ENCODE measurements at places on chromosomes 6 and 20. TPM values are rescaled to one million over a fixed set of nuclear protein-coding genes. Genes with fewer than 3 reads are reported as not detected.

Gene TGM3
- not detected for polyA plus RNA-seq

Gene PSORS1C2
- not detected for polyA plus RNA-seq

Gene CD93
- polyA plus RNA-seq, result 180 TPM

Gene RWDD2A
- 2.9 TPM for polyA plus RNA-seq

Gene XKR7
- not detected for polyA plus RNA-seq

Gene RAB5IF
- 162 TPM for polyA plus RNA-seq

Gene PRRT1
- polyA plus RNA-seq, result 0.55 TPM

Gene ITPR3
- 31.9 TPM for polyA plus RNA-seq

Gene MOCS1
- 7.3 TPM for polyA plus RNA-seq

Gene TAP2
- 14.1 TPM for polyA plus RNA-seq

- DNase-seq, result no peak
Observed at GRCh38 chr20:38861071-38861401, 55.5 kb downstream of the PPP1R16B start.

GRCh38 chr6:12987783-12988182 lies 271.2 kb downstream of the PHACTR1 start:
- DNase-seq, result no peak

DNA sequence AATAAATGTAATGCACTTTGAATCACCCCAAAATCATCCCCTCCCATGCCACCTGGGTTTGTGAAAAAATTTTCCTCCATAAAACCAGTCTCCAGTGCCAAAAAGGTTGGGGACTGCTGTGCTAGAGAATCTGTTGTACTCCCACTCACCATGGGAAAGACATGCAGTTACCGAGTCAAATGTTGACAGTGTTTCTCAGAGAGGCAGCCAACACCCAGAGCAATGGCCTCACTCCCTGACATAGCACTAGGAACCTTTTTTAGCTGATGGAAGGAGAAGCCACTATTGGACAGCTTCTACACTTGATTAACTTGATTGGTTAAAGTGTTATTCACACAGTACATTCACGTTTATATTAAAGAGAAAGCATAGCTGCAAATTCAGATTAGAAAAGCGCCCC lies 59.8 kb upstream of the MANEA start:
- DNase-seq, result no peak

DNA sequence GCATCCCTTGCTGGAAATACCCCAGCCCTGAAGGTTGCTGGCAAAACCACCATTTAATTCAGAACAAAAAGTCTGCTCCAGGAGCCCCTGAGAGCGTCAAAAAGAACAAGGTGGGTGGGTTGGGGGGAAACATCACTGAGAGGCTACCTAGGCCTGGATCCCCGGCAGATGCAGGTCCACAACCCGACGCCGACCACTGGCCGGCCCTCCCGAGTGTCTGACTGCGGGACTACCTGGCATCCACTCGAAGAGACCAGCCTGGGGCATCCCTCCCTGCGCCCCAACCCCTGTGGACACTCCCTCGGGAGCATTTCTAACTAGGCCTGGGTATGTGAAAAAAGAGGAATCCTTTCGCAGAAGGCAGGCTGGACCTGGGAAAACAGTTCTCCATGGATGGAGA lies 47.2 kb downstream of the FAM209B start:
- no peak for DNase-seq

DNA sequence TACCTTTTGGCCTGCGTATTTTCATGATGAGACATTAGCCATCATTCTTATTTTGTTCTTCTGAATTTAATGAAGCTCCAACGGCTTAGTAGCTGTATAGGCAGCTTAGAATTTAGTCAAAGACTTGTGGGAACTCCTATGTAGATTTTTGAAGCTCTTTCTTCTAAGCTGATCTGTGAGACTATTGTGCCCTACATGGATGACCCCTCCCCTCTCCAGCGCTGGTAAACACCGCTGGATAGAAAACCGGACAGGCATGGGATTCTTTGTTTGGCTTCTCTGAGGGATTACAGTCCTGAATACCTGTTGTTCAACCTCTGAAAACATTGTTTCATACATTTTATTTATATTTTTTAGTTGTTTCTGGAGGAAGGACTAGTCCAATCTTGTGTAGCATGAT lies 1353.4 kb downstream of the GRIK2 start:
- no peak for DNase-seq

GRCh38 chr6:80463197-80463596 lies 356.7 kb downstream of the BCKDHB start:
- no peak for DNase-seq

- DNase-seq, result peak; percentile 26
Observed at GRCh38 chr6:88815491-88815890, 147.9 kb downstream of the RNGTT start.

DNA sequence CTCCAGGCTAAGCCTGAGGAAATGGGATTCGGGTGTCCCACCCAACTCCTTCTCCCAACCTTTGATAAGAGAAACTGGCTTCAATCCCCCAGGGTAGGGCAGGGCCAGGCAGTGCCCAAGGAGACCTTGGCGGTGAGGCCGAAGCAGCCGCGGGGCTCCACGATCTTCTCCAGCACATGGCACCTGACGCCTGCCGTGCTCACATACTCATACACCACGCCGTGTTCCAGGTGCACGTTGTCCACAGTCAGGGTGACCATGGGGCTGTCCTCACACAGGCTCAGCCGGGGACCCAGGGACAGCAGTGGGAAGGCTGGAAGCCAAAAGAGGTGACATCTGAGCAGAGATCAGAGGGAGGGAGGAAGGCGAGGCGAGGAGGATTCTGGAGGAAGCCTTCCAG lies 176.5 kb downstream of the PREX1 start:
- no peak for DNase-seq

GRCh38 chr6:168063431-168063830 lies 15.6 kb downstream of the FRMD1 start:
- DNase-seq, result no peak

DNA sequence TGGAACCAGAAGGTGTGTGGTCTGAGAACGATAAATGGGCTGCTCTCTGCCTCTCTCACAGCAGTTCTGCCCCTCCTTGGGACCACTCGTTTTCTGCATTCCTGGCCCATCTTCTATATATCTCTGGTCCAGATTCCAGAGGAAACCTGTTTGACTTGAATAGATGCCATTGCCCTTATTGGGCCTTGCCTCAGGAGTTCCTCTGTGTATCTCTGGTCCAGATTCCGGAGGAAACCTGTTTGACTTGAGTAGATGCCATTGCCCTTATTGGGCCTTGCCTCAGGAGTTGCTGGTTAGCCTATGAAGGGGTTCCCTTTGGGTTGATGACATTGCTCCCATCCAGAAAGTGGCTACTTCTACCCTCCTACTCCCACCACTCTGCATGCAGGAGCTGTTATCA lies 189.4 kb downstream of the SLC16A10 start:
- no peak for DNase-seq

- DNase-seq, result no peak
Observed at GRCh38 chr6:4470698-4471210, 305.4 kb upstream of the CDYL start.

- DNase-seq, result no peak
Observed at GRCh38 chr6:169427856-169428255, 174.2 kb upstream of the THBS2 start.

GRCh38 chr20:45390931-45391330 lies 12.8 kb upstream of the TP53TG5 start:
- no peak for DNase-seq

DNA sequence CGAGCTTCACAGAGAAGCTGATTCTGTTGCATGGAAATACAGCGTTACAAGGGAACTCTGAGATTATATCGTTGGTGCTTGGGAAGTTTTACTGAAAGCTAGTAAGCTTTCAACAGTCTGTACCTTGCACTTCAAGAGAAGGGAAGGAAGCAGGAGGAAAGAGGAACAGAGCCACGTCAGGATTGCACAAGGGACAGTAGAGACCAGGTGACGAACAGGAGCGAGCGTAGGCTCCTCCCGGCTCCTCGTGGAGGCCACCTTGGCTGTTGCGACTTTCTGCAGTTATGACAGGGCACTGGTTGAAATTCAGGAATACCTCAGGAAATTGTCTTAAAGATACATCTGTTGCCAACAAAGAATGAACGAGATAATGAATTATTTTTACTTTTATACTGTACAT lies 18.8 kb downstream of the RTF2 start:
- no peak for DNase-seq

DNA sequence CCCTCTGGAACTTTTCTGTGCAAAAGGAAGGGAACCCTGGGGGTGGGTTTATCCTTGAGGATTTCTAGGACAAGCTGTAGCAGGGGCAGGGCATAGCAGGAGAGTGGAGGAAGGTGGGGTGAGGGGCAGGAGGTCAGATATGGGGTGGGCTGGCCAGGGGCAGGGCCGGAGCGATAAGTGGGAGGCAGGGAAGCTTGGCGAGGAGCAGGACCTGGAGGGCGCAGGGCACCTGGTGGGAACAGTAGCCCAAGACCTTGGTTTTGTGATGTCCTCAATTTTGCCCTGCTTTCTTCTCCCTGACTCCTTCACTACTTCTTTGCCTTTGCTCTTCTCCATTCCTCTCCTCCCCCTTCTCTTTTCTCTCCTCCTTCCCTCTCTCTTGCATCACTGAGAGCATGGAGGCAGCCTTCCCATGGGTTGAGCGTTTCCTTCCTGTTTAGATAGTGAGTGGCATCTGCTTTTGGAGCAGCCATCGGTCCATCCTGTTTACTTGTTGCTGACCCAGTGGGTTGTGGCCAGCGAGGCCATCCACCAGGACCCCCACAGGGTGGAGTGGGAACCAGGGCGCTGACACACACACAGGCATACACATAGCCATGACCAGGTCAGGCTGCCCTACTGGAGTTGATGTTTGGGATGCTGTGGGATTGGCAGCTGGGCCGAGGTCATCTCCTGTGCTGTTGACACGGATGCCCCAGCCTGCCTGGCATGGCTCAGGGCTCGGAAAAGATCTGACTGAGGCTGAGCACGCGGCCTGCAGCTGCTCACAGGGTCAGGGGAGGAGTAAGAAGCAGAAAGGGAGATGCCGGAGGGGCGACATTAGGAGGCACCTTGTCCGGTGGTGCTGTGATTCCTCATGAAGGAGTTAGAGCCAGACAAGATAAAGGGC lies 121.0 kb upstream of the RNF24 start:
- no peak for DNase-seq

DNA sequence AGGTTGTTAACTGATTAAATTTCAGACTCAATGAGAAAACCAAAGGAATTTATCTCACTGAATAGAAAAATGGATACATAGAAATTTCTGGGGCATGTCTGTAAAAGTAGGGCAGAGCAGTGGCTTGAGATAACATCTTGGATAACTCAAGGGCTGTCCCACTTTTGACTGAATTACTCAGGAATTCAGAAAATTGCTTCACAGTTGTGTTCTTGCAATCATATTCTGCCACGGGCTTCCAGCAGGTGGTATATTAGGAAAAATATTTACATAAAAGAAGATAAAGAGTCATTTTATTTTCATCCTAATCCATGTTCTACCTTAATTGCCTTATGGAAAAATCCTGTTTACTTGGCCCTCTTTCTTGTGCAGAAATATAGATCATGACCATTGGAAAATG lies 156.4 kb upstream of the AKIRIN2 start:
- no peak for DNase-seq

GRCh38 chr20:13221673-13222318 lies 722 bp downstream of the ISM1 start:
- DNase-seq, result peak; percentile 32

- no peak for DNase-seq
Observed at GRCh38 chr20:41621421-41621820, 3.2 kb upstream of the CHD6 start.

DNA sequence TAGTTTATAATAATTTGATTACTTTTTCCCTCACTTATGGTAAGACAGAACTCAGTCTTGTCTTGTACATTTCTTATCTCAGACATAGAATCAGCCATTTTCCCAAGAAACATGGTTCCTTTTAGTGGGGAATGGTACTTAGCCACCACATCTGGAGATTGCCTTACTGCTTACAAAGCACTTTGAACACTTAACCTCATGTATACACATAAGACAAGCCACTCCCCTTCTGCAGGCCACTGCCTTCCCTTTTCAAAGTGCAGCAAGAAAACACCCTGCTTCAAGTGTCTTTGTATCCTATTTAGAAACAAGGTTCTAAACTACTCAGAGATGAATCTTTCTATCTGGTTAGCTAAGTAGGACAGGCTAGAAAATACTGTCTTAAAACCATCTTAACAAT lies 159.2 kb downstream of the UBE3D start:
- DNase-seq, result peak; percentile 17

DNA sequence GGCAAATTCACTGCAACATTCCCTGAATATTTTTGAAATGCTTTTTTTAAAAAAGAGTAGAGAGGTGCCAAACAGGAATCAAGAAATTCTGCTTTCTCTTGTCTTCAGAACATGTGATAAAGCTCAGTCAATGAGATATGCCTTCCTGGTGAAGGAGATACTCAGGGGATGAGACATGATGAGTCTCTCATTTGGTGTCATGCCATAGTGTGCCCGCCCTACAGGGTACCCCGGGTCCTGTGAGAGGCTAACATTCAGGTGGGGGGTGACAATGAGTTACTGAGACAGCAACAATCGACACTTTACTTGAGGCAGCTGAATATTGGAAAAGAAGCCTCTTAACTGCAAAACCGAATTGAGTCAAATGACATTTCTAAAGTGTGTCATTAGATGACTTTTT lies 6.7 kb downstream of the CCR6 start:
- no peak for DNase-seq

DNA sequence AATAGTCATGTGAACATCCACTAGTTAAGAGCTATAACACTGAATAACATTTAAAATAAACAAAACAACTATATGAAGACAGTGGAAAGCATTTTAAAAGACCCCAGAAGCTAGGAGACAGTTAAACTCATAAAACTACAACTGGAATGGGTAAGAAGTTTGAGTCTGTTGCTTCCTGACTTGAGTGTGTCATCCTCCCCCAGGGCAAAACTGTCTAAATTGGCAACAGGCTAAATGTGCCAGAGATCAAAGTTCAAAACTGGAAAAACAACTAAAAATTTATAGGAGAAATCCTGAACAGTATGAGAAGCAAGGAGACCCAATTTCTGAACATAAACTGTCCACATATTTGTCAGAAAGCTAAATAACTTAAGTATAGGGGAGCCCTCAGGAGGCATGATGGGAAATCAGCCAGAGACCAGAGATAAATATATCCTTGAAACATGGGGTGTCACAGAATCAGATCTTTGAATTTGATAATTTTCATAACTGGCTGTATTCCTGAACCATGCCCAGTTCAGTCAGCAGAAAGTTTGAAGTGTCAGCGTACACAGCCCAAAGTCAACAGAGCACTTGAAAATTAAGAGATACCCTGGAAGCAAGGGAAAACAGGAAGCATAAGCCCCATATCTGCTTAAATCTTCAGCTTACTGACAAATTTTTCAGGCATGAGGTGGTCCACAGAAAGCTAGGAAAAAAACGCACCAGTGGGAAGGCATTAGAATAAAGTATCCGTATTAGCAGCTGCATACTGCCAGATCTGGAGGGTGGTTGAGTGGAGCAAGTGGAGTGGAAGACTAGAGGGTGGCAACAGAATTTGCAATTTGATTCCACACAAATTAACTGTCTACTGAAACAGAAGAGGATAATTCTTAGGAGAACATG lies 516.1 kb upstream of the MAN1A1 start:
- DNase-seq, result no peak

Data from endothelial cell of umbilical vein (primary cell).